ENCODE measurements at places on chromosomes 2 and 18. TPM values are rescaled to one million over a fixed set of nuclear protein-coding genes. Genes with fewer than 3 reads are reported as not detected.

Gene VWC2L
- 0.17 TPM for total RNA-seq

Gene CRYGC
- not detected for total RNA-seq

Gene BCL2
- total RNA-seq = 21.9 TPM

Gene MYCN
- 24.6 TPM for total RNA-seq

GRCh38 chr18:25349131-25349925 is 2.6 kb downstream of the ZNF521 start:
- H3K4me1 ChIP-seq = peaks cover 39% of the 10 kb centered on the region
- no peaks in the 10 kb centered on the region for H3K36me3 ChIP-seq
- DNase-seq = peak; percentile 74
- peak overlapping the region; percentile 93 for H3K4me3 ChIP-seq
- H3K27me3 ChIP-seq = peaks cover 66% of the 10 kb centered on the region

All from type B pancreatic cell (in vitro differentiated cells).